ENCODE measurements at places on chromosomes 11 and 22.

GRCh38 chr22:43841742-43842141 lies 20.6 kb downstream of the SULT4A1 start:
- DNase-seq, result no peak

- no peak for DNase-seq
Observed at GRCh38 chr22:48305726-48306235, 1521.9 kb downstream of the BRD1 start.

DNA sequence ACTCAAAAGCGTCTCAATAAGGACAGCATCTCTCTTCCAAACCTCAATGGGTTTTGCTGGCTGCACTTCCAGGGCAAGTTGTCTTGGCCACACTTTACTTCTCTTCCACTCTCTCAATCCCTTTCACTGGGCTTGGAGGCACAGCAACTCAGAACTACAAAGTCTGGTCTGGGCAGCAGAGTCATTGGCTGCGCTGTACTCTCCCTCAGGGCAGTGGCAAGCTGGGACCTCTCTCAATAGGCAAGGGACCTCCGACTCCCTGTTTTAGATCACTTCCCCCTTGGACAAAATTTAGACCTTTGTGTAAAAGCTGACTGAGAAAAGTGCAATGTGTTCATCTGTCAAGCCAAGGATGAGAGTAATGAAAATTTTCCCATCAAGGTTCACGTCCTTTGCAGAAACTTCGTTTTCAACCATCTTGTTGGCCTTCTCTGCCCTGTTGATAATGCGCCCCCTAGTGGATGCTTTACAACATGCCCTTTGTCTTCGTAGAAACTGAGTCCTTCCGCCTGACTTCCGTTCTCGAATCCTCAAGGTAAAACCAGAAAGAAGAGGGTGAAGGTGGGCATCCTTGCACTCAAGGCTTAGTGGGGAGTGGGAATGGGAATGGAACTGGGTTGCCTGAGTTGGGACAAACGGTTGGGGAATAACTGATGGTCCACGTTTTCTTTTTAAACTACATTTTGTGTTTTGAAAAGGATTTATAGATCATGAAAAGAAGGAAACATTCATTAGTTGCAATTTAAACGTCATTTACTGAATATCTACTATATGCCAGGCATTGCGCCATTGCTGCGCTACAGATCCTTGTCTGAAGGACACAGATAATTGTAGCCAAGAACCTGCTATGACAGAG lies 99.1 kb downstream of the CD44 start:
- peak; percentile 43 for DNase-seq

GRCh38 chr11:132347156-132348090 lies 977.0 kb downstream of the NTM start:
- DNase-seq, result no peak

- DNase-seq, result no peak
Observed at GRCh38 chr22:33640900-33641299, 279.4 kb downstream of the LARGE1 start.

DNA sequence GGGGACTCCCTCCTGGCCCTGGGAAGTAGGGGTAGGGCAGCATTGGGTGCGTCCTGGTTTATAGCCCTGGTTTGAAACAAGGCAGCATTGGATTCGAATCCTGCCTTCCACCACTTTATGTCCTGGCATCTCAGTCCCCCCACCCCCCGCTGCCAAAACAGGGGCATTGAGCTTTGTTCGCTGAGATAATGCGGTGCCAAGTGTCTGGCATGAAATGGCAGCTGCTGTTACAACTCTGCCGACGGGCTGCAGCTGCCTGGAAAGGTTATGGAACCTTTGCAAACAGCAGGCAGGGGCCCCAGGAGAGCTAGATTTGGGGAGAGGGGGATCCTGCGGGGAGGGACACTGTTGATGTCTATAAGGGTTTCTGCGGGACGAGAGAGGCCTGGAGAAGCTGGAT lies 1.9 kb downstream of the TST start:
- no peak for DNase-seq

DNA sequence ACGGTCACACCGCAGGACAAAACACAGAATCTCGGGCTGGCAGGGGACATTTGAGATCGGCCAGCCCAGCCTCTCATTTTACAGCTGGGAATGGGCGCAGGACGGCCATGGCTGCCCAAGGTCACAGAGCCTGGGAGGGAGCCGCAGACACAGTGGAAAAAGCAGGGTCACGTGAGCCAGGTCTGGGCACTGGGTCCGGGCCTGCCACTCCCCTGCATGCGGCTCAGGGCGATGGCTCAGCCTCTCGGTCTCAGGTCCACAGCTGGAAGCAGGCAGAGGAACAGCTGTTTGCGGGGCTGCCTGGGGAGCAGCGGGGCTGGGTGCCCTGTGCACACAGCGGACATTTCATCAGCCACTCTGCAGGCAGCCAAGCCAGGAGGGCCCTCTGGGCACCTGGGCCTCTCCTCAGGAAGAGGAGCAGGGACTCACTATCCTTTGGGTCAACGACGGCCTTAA lies 10.4 kb upstream of the PPARA start:
- DNase-seq, result no peak

DNA sequence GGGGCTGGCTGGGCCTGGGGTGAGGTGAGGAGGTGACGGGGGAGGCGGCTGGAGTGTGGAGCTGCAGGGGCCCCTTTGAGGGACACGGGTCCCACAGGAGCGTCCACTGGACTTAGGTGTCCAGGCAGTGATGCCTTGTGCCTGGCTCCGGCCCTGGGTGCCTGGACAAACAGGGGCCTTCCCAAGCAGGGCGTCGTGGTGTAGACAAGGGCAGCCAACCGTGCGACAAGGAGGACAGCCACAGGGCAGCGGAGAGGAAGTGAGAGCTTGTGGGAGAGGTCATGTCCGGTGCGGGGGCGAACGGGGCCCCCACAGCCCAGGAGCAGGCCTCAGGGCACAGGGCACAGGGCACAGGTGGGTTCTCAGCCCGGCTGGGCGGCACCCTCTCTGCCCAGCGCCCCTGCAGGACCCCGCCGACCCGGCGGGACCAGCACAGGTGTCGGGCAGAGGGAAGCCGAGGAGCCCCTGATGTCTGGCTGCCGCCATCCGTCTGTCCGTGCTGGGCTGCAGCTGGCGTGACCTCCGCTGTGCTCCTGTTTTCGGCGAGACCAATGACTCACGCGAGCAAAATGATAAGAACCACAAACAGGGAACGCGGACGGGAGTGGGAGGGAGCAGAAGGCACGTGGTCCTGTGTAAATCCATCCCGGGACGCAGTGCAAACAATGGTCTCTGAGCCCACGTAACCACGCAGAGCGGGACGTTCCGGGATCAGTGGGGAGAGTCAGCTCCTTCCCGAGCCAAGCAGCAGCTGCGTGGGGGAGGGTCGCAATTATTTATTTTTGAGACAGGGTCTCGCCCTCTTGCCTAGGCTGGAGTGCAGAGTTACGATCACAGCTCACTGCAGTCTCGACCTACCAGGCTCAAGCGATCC lies 49.1 kb upstream of the A4GALT start:
- DNase-seq, result no peak

DNA sequence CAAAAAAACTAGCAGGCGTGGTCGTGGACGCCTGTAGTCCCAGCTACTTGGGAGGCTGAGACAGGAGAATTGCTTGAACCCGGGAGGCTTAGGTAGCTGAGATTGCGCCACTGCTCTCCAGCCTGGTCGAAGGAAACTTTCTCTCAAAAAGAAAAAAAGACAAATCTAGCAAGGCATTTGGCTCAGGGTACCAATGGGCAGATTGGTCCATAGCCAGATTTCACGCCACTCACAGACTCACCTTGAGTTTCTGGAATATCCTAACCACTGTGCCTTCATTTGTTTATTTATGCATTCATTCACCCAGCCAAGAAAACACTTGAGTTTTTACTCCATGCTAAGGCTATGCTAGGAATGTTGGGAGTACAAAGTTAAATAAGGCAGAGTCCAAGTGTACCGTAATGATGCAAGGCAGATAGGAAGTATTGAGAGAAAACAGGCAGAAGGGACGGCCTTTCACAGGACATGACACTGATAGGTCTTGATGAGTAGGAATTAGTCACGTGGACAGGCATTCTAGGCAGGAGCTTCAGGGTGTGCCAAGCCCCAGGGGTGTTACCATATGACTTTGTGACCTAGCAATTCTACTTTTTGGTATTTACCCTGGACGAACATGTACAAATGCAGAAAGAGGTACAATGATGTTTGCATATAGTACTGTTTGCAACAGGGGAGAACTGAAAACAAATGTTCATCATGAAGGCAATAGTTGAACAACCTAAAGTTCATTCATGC lies 3.0 kb upstream of the PACSIN3 start:
- DNase-seq, result no peak

- DNase-seq, result no peak
Observed at GRCh38 chr11:67465189-67465510, 3.9 kb downstream of the TMEM134 start.

DNA sequence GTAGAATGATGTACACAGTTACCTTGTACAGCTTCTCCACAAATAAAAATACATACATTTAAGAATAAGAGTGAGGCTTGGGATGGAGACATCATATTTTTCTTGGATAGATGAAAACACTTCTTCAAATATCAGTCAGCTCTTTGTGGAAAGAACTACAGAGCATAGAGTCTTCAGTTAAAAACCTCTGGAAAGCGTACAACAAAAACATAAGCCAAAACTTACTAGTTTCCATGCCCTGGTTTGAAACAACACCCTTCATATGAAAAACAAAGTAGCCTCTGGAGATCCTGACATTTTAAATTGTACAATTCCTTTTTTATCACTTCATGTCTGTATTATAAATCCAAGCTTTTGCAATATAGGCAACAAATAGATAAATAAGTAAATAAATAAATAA lies 7.0 kb upstream of the CEP126 start:
- DNase-seq, result no peak

GRCh38 chr11:58503361-58503856 lies 4.5 kb downstream of the OR5B21 start:
- DNase-seq, result no peak

DNA sequence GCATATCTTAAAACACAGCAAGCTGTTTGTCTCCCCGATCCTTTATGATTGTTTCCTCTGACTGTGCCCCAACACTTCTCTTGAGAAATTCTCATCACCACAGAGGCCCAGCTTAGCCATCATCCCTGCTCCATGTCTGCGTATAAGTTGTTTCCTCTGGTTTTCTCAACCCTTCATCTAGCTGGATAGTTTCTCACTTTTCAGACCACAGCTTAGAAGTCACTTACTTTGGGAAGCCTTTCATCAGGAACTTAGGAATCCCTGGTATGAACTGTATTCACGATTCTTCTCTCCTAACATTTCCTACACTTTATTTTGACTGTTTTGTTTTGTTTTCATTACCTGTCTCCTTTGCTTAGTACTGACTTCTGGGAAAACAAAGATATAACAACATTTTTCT lies 295.2 kb downstream of the GUCY1A2 start:
- no peak for DNase-seq

GRCh38 chr22:27667121-27667843 lies 134.3 kb downstream of the MN1 start:
- DNase-seq, result no peak

- DNase-seq, result no peak
Observed at GRCh38 chr11:1565173-1565903, 6.7 kb downstream of the DUSP8 start.

DNA sequence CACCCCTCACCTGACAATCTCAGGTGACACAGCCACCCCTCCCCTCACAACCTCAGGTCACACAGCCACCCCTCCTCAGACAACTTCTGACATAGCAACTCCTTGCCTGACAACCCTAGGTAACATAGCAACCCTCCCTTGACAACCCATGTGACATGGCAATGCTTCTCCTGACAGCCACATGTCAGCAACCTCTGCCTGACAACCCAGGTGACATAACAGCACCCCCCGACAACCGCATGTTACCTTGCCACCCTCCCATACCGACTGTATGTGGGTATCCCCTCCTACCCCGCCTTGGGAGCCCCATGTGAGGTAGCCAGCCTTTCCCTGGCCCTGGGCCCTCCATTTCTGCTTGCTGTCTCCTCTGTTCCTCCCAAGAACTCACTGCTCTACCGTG lies 77.7 kb upstream of the B3GAT1 start:
- no peak for DNase-seq

- no peak for DNase-seq
Observed at GRCh38 chr11:60761436-60762190, 4.9 kb downstream of the MS4A15 start.

- no peak for DNase-seq
Observed at GRCh38 chr22:45207981-45208664, 32.6 kb downstream of the KIAA0930 start.

- DNase-seq, result no peak
Observed at GRCh38 chr11:116990061-116990473, 108.2 kb downstream of the SIK3 start.

DNA sequence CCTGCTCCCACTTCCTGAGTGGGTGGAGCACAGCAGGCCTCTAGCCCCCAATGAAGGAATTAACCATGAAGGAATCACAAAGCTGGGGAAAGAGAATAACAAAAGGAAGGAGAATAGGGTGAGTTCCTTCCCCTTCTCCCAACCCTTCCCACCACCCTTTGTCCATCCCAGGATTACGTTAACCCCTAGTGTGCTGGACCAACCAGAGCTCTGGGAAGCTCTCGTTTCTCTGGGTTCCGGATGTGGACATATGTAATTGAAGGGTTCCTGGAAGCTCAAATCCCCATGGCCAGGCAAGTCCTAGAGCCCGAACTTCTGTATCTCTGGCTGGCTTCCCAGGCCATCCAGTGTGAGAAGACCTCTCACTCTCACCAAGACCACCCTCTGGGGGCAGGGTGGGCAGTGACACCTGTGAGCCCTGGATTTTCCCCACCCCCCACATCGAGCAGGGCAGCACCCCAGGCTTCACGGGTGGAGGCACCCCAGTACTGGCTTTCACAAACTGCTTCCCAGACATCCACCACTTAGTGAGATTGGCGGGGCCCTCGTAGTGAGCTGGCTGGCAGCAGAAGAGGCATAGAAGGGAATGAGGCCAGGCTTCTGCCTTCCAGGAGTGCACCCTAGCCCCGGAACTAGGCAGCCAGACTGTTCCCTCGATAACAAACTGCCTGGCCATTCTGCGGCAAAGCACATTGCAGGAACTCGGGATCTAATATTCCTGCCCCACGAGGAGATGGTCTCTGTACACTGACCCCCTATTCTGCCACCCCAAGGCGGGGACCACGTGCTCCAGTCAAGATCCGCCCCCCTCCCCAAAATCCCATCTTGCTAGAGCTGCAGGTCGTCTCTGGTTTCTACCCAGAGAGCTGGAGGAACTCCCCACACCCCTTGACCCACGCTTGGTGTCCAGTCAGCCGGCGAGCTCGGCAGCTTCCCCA lies 2.1 kb downstream of the NECTIN1 start:
- DNase-seq, result no peak

DNA sequence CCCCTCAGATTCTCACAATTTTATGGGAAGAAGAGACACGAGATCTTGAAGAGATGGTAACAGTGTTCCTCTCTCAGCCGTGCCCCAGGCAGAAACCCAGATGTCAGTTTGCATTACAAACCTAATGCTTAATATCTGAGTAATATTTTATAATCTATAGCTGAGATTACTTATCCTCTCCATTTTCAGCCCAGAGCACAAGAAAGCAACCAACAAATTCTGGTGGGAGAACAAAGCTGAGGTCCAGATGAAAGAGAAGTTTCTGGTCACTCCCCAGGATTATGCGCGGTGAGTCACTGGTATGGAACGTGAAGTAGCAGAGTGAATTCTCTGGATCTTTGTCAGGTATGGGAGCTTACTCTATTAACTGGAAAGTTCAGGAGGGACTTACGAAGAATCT lies 884 bp downstream of the CENATAC start:
- no peak for DNase-seq

- DNase-seq, result no peak
Observed at GRCh38 chr22:26921726-26922125, 264.3 kb downstream of the MIAT start.
